ENCODE measurements at places on chromosomes 12 and 14.

GRCh38 chr14:25904446-25904845 lies 693.4 kb downstream of the NOVA1 start:
- no peak for DNase-seq

- DNase-seq: peak; percentile 28
Measured at GRCh38 chr12:11705010-11705409, 55.5 kb downstream of the ETV6 start.

DNA sequence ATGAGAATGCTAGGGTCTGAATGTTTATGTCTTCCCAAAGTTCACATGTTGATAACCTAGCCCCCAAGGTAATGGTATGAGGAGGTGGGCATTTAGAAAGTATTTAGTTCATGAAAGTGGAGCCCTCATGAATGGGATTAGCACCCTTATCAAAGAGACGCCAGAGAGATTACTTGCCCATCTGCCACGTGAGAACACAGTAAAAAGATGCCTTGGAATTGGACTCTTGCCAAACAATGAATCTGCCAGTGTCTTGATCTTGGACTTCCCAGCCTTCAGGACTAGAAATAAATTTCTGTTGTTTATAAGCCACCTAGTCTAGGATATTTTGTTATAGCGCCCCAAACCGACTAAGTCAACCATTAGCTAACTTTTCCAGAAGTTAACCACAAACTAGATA lies 92.0 kb upstream of the SLC38A4 start:
- DNase-seq: peak; percentile 3

GRCh38 chr12:49108958-49109404 lies 1.7 kb downstream of the LMBR1L start:
- DNase-seq: peak; percentile 59

DNA sequence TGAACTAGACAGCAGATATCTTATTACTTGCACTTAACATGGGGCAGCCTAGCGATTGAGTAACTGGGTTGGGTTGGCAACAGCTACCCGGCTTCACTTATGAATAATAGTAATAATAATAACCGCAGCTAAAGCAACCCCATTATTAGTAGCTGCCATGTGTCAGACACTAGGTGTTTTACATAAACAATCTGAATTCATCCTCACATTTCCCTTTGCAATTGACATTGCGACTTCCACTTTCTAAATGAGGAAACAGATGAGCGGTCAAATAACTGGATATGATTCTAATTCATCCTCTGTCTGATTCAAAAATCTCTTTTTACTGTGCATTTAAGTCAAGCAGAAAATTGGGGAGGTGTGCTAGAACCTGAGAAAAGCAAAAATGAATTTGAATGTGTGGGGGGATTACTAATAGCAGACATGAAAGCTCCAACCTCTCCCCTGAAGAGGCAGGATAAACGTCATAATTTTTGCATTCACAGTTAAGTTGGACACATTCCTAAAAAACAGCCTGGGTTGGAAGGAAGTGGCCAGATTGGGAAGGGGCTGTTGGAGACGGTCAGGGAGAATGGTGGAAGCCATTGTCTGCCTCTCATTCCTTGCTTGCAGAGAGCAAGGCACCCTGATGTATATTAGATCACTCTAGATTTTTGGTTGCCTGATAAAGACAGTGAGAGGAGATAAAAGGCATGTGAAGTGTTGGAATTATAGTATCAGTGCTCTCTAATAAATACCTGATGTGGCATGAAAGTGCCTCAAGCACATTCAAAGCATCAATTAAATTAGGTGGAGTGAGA lies 13.1 kb downstream of the EMP1 start:
- DNase-seq: no peak

DNA sequence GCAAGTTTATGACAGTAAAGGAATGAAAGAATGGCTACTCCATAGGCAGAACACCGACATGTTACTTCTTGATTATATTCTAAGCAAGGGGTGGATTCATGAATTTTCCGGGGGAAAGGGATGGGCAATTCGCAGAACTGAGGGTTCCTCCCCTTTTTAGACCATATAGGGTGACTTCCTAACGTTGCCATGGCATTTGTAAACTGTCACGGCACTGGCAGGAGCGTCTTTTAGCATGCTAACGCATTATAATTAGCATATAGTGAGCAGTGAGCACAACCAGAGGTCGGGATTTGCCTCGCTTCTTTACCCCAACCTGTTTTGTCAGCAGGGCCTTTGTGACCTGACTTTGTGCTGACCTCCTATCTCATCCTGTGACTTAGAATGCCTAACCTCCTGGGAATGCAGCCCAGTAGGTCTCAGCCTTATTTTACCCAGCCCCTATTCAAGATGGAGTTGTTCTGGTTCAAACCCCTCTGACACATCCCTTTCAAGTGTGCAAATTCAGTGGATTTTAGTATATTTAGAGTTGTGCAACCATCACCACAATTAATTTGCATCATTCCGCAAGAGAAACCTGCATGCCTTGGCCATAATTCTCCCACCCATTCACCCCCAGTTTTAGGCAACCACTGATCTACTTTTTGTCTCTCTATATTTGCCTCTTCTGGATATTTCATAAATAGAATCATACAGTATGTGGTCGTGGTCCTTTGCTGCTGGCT lies 27.4 kb downstream of the PALS1 start:
- peak; percentile 55 for DNase-seq

DNA sequence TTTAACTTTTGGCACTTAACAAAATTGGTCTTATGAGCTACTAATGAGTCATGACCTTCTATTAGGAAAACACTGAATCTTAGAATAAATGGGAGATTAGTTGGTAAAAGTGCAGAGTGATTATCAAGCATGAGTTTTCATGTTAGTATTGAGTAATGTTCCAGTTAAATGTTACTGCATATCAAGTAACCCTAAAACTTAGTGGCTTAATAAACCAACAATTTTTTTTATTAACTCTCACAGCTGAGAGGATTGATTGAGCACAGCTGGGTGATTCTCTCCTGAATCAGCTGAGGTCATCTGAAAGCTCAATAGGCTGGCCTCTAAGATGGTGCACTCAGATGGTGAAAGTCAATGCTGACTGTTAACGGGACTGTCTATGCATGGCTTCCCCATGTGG lies 248.6 kb downstream of the BCL11B start:
- no peak for DNase-seq

- DNase-seq: peak; percentile 11
Measured at GRCh38 chr14:101761881-101762529, 496 bp downstream of the PPP2R5C start.

DNA sequence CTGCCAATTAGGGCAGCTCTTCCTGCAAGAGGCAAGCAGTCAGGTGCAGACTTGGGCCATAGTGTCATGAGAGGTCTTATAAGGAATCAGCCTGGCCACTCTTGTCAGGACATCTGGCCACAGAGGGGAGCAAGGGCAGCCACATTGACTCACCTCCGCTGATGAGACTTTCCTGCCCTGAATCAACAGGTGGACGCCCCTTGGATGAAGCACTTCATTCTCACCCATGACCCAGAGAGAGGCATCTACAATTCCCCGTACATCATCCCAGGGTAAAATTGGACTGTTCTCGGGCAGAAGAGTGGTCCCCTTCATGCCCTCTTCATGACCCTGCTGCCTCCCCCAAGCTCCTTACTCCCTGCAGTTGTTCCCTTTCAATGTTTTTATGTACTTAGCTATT lies 16.9 kb downstream of the DAO start:
- no peak for DNase-seq

DNA sequence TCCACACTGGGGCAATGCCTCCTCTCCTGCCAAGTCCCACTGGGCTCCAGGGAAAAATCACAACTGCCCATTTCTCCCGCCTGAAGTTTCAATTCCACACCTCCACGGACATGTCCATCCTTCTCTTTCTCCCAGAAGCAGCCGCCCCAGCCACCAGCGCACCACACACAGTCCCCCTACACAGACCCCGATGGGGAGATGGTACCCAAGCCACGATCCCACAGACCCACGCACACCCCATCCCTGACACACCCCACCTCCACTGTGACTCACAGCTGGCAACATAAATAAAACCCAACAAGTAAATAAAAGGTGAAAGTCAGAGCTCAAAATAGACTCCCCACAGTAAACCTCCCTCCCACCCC lies 2.6 kb downstream of the MSI1 start:
- no peak for DNase-seq

GRCh38 chr12:111283521-111283920 lies 85.4 kb downstream of the PHETA1 start:
- DNase-seq: no peak

GRCh38 chr12:24084800-24085199 lies 135.3 kb upstream of the SOX5 start:
- no peak for DNase-seq

DNA sequence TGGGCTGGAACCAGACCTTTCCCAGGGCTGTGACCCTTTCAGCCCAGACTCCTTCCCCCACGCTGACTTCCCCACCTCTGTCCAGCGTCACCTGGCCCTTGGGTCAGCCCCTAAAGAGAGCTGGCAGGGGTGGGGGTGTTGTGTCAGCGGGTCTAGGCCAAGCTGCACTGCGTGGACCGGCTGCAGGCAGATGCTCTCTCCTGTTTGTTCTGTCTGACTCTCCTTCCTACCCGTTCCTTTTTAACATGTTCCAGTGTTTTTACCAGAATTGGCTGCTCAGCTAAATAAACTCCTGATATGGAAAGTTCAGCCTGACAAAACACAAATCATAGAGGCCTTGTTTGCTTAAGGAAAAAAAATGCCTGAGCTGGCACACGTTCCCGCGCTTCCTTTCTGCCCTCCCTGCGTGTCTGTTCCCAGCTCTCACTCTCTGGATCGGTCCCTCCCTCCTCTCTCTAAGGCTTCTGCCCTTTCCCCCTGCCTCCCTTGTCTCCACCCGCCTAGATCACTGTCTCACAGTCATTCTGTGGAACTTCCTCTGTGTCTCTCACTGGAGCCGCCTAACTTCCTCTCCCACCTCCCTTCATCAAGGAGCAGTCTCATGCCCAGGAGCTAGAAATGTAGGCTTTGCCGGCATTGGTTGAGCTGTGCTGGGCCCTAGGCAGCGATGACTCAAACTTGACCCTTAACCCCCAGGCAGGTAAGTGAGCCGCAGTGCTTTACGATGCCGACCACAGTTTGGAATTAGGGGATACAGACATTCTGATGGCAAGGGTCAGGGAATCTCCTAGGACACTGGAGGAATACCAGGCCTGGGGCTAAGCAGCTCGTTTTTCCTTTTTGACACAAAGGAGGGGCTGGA lies 15.5 kb upstream of the MLXIP start:
- DNase-seq: peak; percentile 79

- peak; percentile 67 for DNase-seq
Measured at GRCh38 chr14:92135269-92135668, 13.5 kb downstream of the CPSF2 start.

DNA sequence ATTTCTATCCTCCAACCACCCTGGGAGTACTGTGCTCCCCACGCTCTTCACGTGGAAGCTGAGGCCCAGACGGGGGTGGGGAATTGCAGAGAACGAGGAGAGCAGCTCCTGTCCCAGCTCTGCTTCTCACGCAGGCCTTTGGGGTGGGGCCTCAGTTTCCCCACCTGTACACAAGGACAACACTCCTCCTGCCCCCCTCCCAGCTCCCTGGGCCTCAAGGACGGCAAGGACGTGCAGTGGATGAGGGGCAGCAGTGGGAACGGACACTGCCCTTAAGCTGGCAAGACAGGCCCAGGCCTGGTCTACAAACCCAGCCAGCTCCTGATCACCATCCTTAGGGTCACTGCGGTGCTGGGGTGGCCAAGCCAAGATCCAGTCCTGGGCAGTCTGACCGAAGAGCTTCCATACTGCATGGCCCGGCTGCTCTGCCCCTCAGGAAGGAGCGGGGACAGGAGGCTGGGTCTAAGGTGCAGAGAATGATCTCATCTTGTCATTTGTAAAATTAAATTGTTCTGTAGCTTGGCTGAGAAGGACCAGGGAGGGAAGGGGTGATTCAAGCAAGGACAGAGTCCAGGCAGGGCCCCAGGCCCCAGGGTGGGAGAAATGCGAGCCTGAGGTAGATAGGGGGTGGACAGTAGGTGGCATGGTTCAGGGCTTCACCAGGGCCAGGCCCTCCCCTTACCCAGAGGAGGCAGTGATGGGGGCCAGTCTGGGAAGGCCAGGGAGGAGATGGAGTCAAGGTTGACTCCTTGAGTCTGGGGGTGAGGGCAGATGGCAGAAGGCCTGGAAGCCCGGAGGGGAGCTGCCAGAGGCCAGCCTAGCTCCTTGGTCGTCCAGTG lies 1.3 kb upstream of the CLBA1 start:
- no peak for DNase-seq

- no peak for DNase-seq
Measured at GRCh38 chr12:124218243-124218560, 76.7 kb upstream of the RFLNA start.

- DNase-seq: peak; percentile 74
Measured at GRCh38 chr14:74425525-74426201, 347 bp downstream of the SYNDIG1L start.

GRCh38 chr12:121537814-121538698 lies 42.8 kb downstream of the KDM2B start:
- peak; percentile 55 for DNase-seq

GRCh38 chr12:39935839-39936238 lies 170.0 kb downstream of the SLC2A13 start:
- DNase-seq: no peak

- DNase-seq: no peak
Measured at GRCh38 chr12:46134852-46135251, 134.0 kb downstream of the SLC38A1 start.

DNA sequence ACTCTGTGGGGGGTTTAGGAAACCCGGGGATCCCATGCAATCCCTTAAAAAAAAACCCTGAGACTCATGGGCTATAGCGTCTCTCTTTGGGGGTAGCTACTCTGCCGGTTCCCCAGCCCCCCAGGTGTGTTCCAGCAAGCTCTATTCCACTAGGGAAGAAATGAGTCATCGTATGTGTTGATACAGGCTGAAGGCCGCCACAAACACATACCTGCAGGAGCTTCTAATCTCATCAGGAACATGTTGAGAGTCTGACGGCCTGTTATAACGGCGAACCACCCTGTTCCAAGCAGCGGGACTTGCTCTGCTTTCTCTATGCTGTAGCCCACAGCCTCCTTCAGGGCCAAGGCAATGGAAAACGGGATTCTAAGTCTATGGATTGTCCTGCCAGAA lies 977 bp upstream of the KRT5 start:
- DNase-seq: no peak

GRCh38 chr14:92819011-92819597 lies 25.0 kb downstream of the GOLGA5 start:
- DNase-seq: no peak

GRCh38 chr12:113970211-113970610 lies 4.1 kb upstream of the RBM19 start:
- peak; percentile 10 for DNase-seq

DNA sequence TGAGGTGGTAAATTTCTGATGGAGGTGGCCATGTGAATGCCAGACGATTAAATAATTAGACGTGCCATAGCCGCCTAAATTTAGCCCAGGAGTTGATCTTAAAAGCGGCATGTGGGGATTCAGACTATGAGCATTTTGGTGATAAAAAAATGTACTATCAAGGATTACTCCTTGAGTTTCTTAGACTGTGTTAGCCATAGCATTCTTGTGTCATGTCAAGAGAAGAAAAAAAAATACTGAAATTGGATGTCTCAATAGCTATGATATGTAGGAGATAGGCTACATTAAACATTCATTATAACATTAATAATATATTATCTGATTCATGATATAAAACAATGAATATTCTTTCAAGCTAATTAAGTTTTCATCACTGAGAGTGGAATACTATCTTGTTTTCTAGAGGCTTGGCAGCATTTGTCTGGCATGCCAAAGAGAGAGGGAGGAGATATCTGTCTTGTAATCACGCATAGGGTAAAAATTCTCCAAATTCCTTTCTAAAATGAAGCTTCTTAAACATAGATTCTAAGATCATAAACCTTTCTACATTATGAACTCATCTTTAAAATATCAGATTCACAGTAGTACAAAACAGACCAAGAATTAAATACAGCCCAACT lies 727.0 kb downstream of the C12orf50 start:
- no peak for DNase-seq
